ENCODE measurements at places on chromosomes 6 and 20.

- DNase-seq = no peak
Measured at GRCh38 chr20:63005862-63006539, 763 bp downstream of the BHLHE23 start.

DNA sequence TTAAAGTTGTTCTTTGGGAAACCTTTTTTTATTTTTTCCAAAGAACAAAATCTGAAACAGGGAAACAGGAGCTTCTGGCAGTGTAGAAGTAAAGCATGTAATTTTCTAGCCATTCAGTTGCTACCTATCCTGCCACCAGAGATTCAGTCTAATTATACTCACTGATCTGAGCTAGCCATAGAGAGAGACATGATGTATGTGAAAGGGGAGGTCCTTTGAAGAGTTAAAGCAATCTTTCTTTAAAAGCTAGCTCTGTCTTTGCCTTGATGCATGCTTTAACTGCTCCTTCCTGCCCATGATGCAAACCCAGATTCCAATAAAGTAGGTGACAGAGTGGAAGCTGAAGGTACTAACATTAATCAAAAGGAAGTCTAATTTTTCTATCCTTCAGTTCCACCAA lies 114.1 kb upstream of the GRIK2 start:
- DNase-seq = no peak

GRCh38 chr6:165091121-165091785 lies 218.2 kb downstream of the C6orf118 start:
- DNase-seq = no peak

GRCh38 chr20:34571753-34572152 lies 13.2 kb downstream of the MAP1LC3A start:
- DNase-seq = no peak

DNA sequence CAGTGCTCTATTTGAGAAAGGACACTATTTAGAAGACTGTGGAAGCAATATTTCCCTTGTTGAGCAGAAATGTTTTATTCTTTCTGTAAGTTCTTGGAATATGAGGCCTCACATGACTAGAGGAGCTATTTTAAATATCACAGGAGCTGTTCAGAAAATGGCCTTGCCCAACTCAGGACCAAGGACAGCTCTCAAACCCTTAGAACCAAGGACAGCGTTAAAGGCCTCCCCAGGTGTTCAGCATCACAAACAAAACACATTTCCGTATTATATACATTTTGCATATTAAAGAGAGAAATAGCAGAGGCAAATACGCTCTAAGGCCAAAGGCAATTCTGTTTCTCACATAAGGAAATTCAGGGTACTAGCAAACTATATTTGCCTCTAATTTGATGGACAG lies 631.4 kb downstream of the CDH26 start:
- DNase-seq = no peak

- peak; percentile 69 for DNase-seq
Measured at GRCh38 chr6:154805288-154805911, 72.2 kb downstream of the SCAF8 start.

DNA sequence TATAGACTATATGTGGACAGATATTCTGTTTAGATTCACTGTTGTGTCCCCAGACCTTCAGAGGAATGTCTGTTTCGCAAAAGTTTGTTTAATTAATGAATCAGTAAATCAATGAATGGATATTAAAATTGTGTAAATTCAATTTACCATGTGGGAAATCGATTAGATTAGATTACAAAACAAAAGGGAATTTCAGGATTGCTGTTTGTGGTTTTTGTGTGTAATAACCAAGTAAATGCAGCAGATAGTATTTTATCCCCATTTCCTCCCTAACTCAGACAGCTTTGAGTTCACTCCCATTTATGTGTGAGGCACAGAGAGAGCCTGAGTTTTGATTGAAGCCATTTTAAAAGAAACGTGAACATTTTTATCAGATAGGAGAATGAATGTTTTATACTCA lies 214.8 kb downstream of the ADGB start:
- no peak for DNase-seq

DNA sequence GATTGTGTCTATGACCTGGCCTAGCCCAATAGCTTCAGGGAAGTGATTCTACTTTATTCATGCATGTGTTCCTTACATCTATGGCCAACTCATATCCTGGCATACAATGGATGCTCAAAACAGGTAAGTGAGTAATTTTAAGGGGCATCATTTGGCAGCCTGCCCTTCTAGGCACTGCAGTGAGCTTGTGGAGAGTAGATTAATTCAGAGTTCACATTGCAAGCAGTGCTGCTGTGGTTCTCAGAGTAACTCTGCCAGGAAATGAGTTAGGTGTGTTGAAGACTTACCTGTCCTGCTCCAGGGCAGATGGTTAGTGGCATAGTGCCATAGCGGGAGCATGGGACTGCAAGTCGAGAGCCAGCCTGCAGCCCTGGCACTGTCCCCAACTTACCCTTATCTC lies 158.0 kb downstream of the SCP2D1 start:
- no peak for DNase-seq

GRCh38 chr6:12826584-12826983 lies 110.0 kb downstream of the PHACTR1 start:
- DNase-seq = no peak

DNA sequence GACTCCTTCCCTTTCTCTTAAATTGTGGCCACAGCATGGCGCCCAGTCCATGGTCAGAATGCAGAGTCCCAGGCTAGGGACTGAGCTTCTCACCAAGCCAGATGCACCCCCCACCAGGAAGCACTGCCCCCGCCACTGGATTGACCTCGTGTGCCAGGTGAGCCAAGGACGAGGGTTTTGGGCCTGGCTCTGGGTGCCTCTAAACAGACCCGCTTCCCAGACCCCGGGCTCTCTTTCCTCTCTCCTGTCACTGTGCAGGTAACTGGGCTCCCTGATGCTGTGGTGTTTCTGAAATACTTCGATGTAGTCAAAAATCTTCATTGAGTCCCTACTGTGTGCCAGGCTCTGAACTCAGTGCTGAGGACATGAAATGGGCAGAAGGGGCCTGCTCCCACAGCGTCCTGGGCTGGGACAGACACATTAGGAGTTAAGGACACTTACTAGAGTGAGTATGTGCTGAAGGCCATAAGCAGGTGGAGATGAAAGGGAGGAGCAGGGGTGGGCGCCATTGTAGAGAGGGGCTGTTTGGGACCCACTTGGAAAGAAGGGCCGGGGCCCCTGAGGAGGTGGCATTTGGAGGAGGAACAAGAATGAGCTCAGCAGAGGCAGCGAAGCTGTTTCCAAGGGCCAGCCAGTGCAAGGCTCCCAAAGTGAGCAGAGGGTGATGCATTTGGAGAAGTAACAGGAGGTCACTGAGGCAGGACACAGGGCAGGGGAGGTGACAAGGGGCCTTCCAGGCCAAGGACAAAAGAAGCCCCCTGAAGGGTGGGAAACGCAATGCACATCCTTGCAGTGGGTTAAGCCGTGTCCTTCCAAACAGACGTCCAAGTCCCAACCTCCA lies 217.1 kb downstream of the ANKRD60 start:
- no peak for DNase-seq

GRCh38 chr6:47697925-47698324 lies 455 bp upstream of the ADGRF4 start:
- no peak for DNase-seq

GRCh38 chr6:105459864-105460263 lies 57.0 kb upstream of the PREP start:
- DNase-seq = no peak

All from brain (organoid and tissue), 16 donors.